Breast epithelium (tissue), 4 donors: ENCODE measurements at places on chromosomes 1 and 21. TPM values are rescaled to one million over a fixed set of nuclear protein-coding genes. Genes with fewer than 3 reads are reported as not detected.
A peak's percentile ranks its signal among the peaks of the same experiment; 100 is the strongest.

DNA sequence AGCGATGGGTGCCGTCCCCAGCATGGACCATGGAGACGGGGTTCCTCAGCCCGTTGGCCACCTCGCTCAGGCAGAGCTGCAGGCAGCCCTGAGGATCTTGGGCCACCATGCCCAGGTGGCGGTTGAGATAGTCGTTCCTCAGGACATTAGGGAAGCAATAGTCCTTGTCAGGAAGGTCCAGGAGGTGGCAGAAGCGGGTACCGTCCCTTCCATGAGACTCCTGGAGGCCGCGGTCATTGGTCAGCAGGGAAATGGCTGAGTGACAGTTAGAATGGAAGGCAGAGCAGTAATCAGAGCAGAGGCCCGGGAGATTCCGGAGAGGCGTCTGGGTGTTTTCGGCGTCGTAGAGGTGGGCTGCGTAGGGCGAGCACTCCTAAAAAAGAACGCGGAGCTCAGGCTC is 4.1 kb downstream of the HHIPL2 start:
- H3K36me3 ChIP-seq: no peaks in the 10 kb centered on the region
- no peaks in the 10 kb centered on the region for H3K4me1 ChIP-seq
- H3K27me3 ChIP-seq: no peaks in the 10 kb centered on the region
- no peak for DNase-seq
- H3K27ac ChIP-seq: no peak overlapping the region

DNA sequence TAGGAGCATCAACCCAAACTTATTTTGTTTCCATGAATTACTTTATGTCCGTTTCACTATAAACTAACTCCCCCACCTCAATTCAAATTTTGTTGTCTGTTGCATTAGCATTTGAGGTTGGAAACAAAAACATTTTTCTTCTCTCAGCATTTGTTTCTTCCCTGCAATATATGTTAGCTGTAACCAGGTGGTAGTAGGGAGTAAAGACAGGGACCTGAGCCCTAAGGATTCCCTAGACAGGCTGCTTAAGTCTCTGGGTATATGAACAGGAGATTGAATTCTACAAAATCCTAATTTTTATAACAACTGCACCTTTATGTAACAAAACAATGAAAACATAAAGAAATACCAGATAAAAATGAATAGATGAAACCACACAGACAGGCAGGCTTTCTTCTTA is 242.6 kb downstream of the PAPPA2 start:
- DNase-seq: no peak
- H3K27ac ChIP-seq: no peak overlapping the region
- no peaks in the 10 kb centered on the region for H3K27me3 ChIP-seq
- H3K36me3 ChIP-seq: no peaks in the 10 kb centered on the region
- no peak overlapping the region for H3K4me3 ChIP-seq

DNA sequence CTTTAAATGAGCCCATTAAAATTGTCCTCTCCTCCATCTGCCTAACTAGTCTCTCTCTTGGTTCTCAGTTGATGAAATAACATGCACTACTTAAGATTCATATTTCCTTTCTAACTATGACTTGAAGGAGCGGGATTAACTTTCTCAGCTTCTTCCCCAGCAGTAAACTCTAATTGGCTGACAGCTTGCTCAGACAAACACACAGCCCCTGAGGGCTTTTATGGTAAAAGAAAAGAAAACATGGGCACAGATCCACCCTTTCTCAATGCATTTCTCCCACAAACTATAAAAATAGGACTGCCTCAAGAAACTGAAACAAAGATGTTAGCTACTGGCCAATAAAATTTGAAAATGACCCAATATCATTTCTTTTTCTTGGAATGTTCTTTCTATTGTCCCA is 703.1 kb downstream of the ADGRL2 start:
- no peak overlapping the region for H3K27ac ChIP-seq
- no peaks in the 10 kb centered on the region for H3K36me3 ChIP-seq
- H3K27me3 ChIP-seq: no peaks in the 10 kb centered on the region
- no peak for DNase-seq

GRCh38 chr1:195475568-195475967 is 1132.7 kb downstream of the KCNT2 start:
- H3K27ac ChIP-seq: no peak overlapping the region
- no peak for DNase-seq
- H3K36me3 ChIP-seq: no peaks in the 10 kb centered on the region
- H3K27me3 ChIP-seq: no peaks in the 10 kb centered on the region
- H3K4me1 ChIP-seq: no peaks in the 10 kb centered on the region

NTMT2 gene
- not detected for total RNA-seq

DNA sequence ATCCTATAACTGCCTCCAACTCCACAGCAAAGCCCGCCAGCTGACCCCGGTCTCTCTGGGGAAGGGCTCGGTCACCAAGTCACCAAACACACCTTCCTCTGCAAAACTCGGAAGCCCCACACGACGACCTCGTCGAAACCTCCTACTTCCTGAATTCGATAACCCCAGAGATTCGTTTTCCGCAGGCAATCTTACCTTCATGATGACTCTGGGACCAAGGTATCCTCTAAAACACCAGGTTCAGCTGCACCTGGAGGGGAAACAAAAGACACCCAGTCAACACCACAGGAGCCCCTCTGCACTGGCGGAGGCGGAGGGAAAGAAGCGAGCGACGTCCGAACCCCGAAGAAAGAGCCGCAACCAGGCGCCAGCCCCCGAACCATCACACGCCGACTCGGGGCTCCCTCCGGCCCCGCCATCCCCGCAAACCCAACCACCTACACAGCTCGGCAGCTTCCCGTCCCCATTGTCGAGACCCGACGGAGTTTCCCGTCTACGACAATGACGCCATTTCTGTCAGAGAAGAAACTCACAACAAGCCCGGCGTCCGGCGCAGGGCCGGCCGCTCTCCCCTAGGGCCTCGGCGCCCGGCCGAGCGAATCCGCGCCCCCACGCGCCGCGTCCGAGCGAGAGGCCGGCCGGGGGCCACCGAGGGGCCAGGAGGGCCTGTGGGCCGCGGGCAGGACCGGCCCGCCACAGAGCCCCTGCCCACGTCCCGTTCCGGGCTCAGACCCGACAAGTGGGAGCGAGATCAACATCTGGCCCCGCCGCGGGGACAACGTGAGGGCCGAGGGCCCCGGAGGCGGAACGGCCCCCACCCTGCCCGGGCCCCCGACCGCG is 1.0 kb downstream of the ARID4B start:
- peak; percentile 25 for DNase-seq
- peak overlapping the region; percentile 99 for H3K4me3 ChIP-seq
- peaks cover 23% of the 10 kb centered on the region for H3K4me1 ChIP-seq
- H3K27me3 ChIP-seq: no peaks in the 10 kb centered on the region

DNA sequence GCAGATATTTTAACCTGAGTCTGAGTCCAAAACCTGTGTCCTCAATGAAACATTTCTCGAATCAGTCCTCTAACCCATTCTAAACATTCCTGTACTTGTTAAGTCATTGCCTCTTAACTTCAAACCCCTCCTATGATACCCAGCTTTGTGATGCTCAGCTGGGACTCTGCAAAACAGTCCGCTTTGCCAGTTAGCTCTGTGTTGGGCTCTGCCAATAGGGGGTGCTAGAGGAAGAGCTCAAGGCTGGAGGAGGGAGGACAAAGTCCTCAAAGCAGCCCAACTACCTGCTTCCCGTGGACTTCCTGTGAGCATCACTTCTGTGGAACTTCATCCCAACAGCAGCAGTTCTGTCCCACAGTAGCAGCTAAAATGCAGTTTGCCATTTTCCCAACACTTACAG is 38.1 kb upstream of the SYT14 start:
- H3K27me3 ChIP-seq: no peaks in the 10 kb centered on the region
- no peaks in the 10 kb centered on the region for H3K4me1 ChIP-seq
- H3K36me3 ChIP-seq: no peaks in the 10 kb centered on the region
- no peak overlapping the region for H3K4me3 ChIP-seq
- no peak for DNase-seq

ATF3 gene
- total RNA-seq: 90.9 TPM

COL24A1 gene
- total RNA-seq: 1.3 TPM

GRCh38 chr1:55584526-55585401 is 369.6 kb upstream of the USP24 start:
- no peak overlapping the region for H3K4me3 ChIP-seq
- no peaks in the 10 kb centered on the region for H3K36me3 ChIP-seq
- no peaks in the 10 kb centered on the region for H3K27me3 ChIP-seq
- H3K27ac ChIP-seq: peak overlapping the region; percentile 60

S100A9 gene
- 90.3 TPM for total RNA-seq

COL6A2 gene
- total RNA-seq: 1,266 TPM

DNAJC28 gene
- 3.0 TPM for total RNA-seq

DNA sequence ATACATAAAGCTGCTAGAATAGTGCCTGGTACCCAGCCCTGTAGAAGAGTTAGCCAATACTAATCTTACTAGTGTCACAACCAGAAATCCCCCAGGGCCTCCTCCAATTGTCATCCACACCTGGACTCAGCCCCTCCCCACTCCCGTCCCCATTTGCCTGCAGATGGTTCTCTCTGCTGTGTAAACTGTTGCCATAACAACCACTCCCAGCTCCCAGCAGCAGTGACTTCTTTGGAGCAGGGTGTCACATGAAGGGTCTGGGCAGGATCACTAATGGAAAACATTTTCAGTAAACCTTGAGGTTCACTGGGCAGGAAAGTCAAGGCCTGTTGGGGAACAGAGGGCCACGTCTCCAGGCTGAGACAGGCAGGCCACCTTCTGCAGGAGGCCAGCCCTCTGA is 126.0 kb upstream of the IPO9 start:
- H3K27me3 ChIP-seq: no peaks in the 10 kb centered on the region
- no peak overlapping the region for H3K27ac ChIP-seq
- H3K4me1 ChIP-seq: no peaks in the 10 kb centered on the region
- DNase-seq: no peak
- no peak overlapping the region for H3K4me3 ChIP-seq

DNA sequence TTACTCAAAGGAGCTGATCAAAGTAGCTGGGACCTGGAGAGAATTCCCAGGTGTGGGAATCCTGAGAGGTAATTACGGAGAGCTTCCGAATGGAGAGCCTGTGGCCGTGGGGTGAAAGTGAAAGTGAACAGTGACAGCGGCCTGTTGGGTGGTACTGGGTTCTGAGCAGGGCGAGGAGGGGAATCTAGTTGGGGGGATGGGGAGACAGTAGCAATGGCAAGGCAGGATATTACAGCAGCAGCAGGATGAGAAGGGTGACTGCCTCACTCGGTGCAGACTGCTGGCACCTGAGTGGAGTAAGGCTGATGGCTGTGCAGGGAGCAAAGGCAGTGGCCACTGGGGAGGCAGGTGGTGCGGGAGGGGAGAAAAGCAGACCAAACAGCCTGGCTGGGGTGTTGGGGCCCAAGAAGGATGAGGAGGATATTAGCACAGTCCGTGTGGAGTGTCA is 70.3 kb upstream of the PRDX6 start:
- no peaks in the 10 kb centered on the region for H3K27me3 ChIP-seq
- H3K27ac ChIP-seq: no peak overlapping the region
- no peak for DNase-seq

- no peaks in the 10 kb centered on the region for H3K27me3 ChIP-seq
- no peak overlapping the region for H3K27ac ChIP-seq
- no peak for DNase-seq
- no peak overlapping the region for H3K4me3 ChIP-seq
- H3K36me3 ChIP-seq: no peaks in the 10 kb centered on the region
Observed at GRCh38 chr1:218874313-218874712, 299.4 kb upstream of the LYPLAL1 start.

DNA sequence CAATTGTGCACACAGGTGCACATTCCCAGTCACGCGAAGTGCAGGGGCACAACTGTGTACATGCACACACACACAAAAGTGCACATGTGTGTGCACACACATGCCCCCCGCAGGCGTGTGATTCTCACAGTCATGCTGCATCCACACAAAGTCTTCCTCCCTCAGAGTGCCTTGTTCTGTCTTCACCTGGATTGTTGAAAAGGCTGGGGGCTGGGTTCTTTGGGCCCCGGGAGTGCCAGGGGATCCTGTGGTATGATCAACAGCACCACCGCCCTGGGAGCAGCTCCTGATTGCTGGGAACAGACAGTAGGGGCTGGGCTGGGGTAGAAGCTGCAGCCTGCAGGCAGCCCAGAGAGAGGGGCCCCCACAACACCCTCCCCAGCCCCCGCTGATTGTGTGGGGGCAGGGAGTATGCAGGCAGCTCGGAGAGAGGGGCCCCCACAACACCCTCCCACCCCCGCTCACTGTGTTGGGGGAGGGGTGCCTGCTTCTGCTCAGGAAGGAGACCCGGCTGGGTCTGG is 3.4 kb downstream of the COL18A1 start:
- peaks cover 25% of the 10 kb centered on the region for H3K4me1 ChIP-seq
- peak overlapping the region; percentile 87 for H3K27ac ChIP-seq
- no peak overlapping the region for H3K4me3 ChIP-seq
- H3K27me3 ChIP-seq: no peaks in the 10 kb centered on the region

DNA sequence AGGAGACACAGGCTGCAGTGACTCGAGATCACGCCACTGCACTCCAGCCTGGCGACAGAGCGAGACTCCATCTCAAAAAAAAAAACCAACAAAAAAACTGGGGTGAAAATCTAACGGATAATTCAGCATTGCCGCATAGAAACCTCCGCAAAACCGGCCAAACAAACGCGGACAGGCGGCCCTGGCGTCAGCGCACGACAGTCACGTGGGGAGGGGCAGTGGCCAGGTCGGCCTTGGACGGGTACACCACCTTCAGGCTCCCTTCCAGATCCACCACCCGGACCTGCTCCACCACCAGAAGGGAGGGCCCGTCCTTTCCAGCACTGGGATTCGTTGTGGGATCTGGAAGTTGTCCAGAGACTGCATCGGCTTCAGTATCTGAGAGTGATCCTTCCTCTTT is 8.4 kb downstream of the SMIM1 start:
- H3K4me3 ChIP-seq: no peak overlapping the region
- no peaks in the 10 kb centered on the region for H3K27me3 ChIP-seq
- no peak overlapping the region for H3K27ac ChIP-seq
- H3K36me3 ChIP-seq: peaks cover 7% of the 10 kb centered on the region
- peaks cover 3% of the 10 kb centered on the region for H3K4me1 ChIP-seq

KCNT2 gene
- 2.6 TPM for total RNA-seq

C1orf226 gene
- total RNA-seq: 21.1 TPM

DNA sequence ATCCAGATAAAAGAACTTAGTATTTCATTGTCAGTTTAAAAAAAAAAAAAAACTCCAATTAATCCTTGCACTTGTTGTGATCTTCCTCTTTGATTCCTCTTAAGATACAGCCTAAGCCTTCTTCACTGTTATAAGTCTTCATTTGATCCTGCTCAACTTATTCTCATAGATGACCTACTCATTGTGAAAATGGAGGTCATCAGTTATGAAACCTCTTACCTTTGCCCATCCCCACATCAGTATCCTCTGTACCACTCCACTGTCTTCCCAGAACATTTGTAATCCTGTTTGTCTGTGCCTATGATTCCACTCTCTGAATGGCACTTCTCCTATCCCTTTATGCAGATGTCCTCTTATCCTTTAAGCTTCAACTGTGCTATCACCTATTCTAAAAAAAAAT is 28.0 kb downstream of the ODR4 start:
- no peak overlapping the region for H3K4me3 ChIP-seq
- H3K27ac ChIP-seq: no peak overlapping the region
- no peaks in the 10 kb centered on the region for H3K4me1 ChIP-seq
- H3K36me3 ChIP-seq: no peaks in the 10 kb centered on the region
- no peak for DNase-seq

DNA sequence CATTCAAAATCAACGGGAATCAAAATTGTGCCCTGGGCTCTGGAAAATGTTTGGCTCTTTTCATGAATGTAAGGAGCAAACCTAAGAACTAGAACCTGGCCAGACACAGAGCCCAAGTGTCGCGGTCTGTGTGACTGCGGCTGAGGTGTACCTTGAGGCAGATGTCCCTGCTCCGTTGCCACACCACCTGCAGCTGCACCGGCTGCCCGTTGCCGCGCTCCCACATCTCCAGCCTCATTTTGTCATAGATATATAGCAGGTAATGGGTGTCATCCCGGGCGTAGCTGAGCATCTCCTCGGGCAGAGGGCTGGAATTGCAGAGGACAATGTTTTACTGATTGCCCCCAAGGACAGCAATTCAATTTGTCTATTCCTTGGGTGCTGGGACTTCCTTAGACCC is 18.7 kb downstream of the EXOSC10 start:
- no peak overlapping the region for H3K27ac ChIP-seq
- peak; percentile 47 for DNase-seq
- H3K36me3 ChIP-seq: no peaks in the 10 kb centered on the region
- H3K27me3 ChIP-seq: no peaks in the 10 kb centered on the region
- no peaks in the 10 kb centered on the region for H3K4me1 ChIP-seq
